Cardiac septum (tissue), 1 donor: ENCODE measurements at places on chromosomes 4 and X.

DNA sequence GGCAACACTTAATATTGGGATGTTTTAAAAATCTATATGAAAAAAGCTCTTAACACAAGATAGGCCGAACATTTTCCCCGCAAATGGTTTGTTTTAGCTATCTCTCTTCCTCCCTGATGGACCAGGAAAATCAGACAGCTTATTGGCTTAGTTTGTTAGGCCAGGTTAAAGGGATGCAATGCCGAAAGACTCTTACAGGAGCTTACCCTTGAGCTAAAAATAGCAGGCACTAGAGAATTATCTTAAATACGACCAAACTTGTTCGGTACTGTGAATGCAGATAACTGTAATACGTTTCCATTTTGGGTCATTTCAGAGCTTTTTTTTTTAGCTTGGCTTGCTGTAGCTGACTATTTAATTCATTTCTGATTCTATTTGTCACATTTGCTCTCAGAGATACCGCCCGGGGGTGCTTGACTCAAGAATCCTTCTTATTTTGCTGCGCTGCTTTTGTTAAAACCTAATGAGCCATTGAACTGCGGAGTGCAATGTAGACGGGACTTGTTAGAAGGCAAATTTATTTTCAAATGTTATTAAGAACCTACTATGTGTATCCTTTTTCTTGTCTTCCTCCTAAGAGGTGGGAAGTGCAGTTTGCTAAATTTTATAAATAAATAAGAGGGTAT lies 23.3 kb downstream of the PPARGC1A start:
- no peak for DNase-seq

GRCh38 chr4:15717657-15718416 lies 15.0 kb downstream of the BST1 start:
- DNase-seq, result no peak

- no peak for DNase-seq
Measured at GRCh38 chr4:26619784-26620183, 35.9 kb downstream of the TBC1D19 start.

GRCh38 chrX:53494436-53494835 lies 60.3 kb upstream of the HSD17B10 start:
- DNase-seq, result no peak

DNA sequence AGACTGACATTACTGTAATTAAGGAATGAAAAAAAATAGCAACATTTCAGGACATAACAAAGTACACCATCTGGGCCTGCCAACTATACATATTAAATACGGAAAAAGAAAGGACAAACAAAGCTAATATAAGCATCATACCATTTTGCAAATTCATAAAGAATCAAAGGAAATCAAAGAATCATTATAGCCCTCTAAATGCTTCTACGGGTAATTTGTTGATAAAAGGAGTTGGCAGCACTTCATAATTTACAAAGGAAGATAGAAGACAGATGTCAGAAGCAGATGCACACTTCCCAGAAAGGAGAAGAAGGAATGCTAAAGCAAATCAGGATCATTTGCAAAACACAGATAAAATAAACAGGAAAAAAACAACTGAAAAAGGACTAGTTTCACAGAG lies 1757.3 kb downstream of the PCDH7 start:
- DNase-seq, result no peak

- no peak for DNase-seq
Measured at GRCh38 chr4:17447675-17448298, 64.1 kb downstream of the QDPR start.

DNA sequence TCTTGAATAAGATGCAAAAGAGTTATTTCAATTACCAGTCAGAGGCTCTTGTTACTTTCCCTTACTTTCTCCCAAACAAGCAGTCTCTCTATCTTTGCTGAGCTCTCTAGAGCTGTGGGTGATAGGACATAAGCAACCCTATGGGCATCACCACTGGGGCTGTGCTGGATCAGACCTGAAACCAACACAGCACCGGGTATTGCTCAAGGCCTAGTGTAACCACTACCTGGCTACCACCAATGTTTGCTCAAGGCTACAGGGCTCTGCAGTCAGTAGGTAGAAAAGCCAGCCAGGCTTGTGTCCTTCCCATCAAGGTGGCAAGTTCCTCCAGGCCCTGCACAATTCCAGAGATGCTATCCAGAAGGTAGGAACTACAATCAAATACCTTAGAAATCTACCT lies 35.3 kb upstream of the AGTR2 start:
- no peak for DNase-seq
